Aorta (tissue), 5 donors: ENCODE measurements at places on chromosomes 7 and 10. TPM values are rescaled to one million over a fixed set of nuclear protein-coding genes. Genes with fewer than 3 reads are reported as not detected.
A peak's percentile ranks its signal among the peaks of the same experiment; 100 is the strongest.

DNA sequence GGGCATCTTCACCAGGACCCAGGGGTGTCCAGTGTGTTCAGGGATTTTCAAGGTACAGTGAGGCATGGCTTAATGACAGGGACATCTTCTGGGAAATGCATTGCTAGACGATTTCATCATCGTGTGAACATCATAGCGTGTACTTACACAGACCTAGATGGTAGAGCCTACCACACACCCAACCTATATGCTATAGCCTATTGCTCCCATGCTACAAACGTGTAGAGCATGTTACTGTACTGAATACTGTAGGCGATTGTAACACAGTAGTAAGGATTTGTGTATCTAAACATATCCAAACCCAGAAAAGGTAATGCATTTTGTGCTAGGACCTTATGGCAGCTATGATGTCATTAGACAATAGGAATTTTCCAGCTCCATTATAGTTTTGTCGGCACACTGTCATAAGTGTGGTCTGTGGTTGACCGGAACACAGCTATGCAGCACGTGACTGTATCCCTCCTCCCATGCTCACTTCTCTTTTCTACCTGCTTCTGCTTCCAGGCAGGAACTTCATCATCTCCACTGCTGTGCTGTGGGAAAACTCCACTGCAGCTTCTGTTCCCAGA, 416.2 kb upstream of the NFE2L3 start:
- no peak for DNase-seq

- no peak for DNase-seq
Measured at GRCh38 chr7:36045326-36045725, 107.7 kb upstream of the EEPD1 start.

- no peak for DNase-seq
Measured at GRCh38 chr10:129442866-129443265, 24.2 kb upstream of the MGMT start.

DNA sequence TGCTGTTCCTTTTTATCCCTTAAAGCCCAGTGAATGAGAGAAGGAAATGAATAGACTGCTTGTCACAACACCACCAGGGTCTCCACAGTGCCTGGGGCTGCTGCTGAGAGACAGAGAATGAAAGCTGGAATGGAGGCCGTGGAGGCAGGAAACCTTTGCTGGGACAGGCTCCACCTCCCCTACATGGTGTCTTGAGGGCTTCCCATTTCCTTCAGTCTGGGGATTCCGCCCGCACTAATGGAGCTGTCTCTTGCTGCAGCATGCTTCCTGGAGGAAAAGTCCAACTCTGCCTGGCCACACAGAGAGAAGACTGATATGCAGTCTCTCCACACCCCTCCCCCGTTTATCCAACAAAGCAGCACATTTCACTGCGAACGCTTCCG, 54.5 kb downstream of the LRRC4 start:
- DNase-seq: no peak

GRCh38 chr10:115046686-115047236, 46.4 kb upstream of the ATRNL1 start:
- no peak for DNase-seq

DNA sequence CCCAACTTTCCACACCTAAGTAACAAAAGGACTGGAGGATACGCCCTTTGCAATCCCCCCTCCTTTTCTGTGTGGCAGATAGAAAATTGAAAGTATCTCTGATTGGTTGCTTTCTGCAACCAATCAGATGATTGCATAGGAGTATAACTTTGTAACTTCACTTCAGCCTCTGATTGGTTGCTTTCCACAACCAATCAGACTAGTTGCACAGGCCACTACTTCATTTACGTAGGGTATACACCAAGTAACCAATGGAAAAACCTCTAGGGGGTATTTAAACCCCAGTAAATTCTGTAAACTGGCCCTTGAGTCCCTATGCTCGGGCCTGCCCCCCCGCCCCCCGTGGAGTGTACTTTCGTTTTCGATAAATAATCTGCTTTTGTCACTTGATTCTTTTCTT, 1080.4 kb downstream of the CNTNAP2 start:
- no peak for DNase-seq

Gene EBF3
- total RNA-seq: 8.4 TPM

DNA sequence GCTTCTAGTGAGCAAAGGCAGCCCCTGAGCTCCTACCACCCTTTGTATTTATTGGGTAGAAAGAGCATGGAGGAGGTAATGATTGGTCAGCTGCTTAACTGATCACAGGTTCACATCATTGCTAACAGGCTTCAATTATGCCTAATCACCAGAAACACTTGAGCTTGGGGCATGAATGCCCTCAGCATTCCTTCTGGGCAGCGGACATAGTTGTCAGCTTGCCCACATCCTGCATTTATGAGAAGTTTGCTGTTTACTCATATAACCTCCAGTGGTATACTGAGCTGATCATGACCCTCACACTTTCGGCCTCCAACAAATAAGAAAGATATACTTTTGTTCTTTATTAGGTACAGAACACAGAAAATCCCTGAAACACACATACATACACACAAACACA, 140.3 kb upstream of the ODAD2 start:
- DNase-seq: no peak

GRCh38 chr7:37031571-37032257, 307.4 kb upstream of the AOAH start:
- DNase-seq: peak; percentile 83

Gene ELFN1
- 4.8 TPM for total RNA-seq

GRCh38 chr7:23426876-23427275, 43.4 kb downstream of the IGF2BP3 start:
- DNase-seq: no peak

Gene LIPJ
- total RNA-seq: 0.87 TPM

DNA sequence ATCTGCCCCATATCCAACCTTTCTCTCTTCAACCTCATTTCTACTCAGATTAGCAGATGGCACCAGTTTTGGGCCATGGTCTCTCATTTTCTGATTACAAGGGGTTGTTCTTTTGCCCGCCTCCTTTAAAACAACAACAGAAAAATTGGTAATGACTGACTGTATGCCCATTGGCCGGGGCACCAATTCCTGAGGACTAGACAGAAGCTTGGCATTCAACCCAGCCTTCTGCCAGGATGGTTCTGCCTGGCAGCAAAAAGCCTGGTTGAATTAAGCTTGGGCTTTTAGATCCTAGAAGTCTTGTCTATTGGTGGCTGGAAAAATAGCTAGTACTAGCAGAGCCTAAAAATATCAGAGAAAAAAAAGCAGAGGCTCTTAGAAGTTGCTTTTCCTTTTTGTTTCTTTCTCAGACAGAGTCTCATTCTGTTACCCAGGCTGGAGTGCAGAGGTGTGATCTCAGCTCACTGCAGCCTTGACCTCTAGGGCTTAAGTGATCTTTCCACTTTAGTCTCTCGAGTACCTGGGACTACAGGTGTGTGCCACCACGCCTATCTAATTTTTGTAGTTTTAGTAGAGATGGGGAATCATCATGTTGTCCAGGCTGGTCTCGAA, 402.6 kb downstream of the AUTS2 start:
- DNase-seq: no peak

DNA sequence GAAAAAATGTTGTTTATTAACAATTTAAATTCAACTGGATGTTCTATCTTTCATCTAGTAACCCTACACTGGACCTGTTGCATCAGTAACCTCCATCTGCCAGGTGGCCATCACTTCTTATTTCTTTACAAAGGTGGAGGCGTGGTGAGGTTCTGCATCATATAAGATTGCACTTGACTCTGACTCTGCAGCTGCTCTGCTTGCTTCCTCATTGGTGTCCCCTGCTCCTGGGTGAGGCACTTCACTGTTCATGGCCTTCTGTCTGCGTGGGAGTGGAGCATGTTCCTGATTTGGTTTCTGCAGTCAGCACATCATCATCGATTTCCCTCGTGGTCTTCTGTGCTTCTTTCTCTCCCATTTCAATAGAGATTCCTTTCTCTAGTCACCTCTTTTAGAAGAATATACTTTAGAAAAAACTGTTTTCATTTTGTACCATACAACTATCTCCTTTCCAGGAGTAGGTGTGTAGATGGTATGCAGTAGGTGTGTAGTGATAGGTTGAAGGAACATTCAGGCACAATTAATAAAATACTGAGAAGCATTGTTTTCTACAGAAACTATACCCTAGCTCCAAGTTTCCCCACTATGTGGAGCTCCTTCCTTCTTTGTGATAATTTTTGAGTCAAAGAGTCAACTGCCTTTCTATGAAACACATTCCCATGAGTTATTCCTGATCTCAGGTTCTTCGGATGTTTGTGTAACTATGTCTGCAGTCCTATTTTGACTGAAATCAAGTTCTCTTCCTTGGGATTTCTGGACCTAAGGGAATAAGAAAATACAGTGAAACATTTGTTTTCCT, 231.7 kb upstream of the CNTNAP2 start:
- DNase-seq: no peak

GRCh38 chr10:132906836-132907235, 35.5 kb downstream of the CFAP46 start:
- peak; percentile 60 for DNase-seq

DNA sequence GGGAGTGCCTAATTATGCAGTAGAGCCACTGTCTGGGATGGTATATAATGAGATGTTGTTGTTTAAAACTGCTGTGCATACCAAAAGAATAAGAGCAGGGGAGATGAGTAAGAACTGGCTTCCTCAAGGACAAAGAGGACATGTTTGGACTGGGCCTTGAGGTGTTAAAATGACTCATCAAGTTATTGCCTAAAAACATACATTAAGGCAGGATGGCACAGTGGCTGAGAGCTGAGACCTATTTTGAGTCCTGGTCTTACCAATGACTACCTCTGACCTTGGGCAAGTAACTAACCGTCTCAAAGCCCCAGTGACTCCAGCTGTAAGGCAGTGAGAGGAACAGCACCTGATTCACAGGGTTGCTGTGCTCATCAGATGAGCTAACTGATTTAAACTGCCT, 71.1 kb downstream of the CFAP58 start:
- DNase-seq: no peak

DNA sequence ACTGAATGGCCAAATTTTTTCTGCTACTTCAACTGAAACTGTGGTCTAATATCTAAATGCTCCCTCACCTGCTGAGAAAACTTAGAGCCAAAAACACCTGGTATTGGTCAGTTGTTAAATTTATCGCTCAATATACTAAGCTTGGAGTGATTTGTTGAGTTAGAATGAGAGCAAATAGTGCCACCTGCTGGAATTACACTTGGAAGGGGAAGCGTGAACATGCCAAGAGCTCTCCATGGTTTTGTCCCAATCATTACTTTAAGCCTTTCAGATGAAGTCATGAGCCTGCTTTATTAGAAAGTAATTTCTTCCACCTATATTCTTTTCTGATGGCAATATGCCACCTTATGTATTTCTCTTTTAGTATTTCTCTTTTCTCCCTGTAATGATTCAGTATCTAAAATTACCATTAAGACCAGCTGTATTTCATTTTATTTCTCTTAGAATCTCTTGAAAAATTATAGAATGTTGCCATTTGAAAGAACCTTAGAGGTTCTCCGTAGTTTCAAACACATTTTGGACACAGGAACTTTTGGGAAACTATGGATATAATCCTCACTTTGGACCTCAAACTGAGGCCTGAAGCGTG, 447.8 kb upstream of the C7orf33 start:
- DNase-seq: no peak

DNA sequence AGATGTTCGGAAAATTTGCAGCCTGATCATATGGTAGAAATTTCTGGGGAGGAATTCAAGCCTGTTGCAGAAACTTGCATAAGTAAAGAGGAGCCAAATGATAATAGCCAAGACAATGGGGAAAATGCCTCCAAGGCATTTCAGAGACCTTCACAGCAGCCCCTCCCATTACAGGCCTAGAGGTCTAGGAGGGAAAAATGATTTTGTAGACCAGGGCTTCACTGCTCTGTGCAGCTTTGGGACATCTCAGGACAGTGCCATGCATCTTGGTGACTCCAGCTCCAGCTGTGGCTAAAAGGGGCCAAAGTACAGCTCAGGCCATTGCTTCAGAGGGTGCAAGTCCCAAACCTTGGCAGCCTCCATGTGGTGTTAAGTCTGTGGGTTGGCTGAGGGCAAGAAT, 50.6 kb upstream of the CYP2C18 start:
- DNase-seq: no peak

Gene FKBP6
- not detected for total RNA-seq

DNA sequence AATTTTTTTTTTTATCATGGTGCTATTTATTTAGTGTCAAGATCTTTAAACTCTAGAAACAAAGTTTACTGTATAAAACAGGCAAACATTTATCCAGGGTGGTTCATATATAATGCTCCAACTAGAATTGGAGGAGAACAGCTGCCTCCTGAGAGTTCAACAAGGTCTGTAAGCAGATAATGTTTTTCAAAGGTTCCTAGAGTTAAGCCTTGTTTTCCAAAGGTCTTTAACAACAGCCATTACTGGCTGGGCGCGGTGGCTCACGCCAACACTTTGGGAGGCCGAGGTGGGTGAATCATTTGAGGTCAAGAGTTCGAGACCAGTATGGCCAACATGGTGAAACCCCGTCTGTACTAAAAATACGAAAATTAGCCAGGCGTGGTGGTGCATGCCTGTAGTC, 316.7 kb downstream of the CCDC3 start:
- DNase-seq: no peak

GRCh38 chr10:128867819-128868218, 599.2 kb upstream of the MGMT start:
- DNase-seq: no peak

- no peak for DNase-seq
Measured at GRCh38 chr10:33126742-33127141, 168.7 kb upstream of the ITGB1 start.

GRCh38 chr10:107739951-107740350, 575.4 kb upstream of the SORCS1 start:
- no peak for DNase-seq
